Foreskin melanocyte (primary cell): ENCODE measurements at places on chromosomes 6 and 20.

DNA sequence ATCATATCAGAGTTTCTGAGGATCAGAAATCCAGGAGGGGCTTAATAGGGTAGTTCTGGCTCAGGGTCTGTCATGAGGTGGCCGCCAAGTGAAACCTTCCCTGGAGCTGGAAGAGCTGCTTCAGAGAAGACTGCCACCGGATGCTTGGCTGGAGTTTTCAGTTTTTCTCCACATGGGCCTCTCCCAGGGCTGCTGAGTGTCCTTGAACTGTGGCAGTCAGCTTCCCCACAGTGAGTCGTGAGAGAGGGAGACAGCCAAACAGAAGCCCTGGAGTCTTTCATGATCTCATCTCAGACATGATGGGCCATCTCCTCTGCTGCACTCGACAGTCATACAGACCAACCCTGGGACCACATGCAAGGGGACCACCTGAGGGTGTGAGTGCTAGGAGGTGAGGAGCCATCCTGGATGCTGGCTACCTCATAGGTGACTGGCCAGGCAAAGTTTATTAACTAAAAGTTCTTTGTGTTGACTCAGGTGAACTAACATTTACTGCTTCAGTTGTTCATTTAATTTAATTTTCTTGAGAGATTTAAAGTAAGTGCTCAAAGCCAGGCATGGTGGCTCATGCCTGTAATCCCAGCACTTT, 71.5 kb downstream of the SHLD1 start:
- no peak for DNase-seq

DNA sequence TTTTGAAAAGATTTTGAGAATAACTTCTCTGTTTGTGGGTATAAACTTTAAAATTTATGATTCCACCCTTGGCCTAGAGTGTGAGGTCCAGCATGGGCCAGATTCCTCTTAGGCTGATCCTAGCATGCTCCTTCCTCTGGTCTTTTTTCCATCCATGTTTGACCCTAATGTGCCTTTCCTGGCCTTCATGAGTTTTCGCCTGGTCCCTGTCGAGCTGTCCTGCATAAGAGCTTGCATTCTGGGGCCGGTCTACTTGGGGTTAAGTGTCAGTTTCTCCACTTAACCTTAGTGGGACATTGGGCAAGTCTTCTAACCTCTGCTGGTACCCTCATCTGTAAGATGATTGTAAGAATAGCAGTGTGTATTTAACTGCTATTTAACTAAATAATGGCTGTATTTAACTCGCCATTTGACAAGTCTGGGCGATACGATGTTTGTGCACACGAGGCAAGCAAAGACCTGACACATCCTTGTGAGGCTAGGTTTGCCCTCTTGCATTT, 40.7 kb upstream of the TAGAP start:
- DNase-seq = no peak

DNA sequence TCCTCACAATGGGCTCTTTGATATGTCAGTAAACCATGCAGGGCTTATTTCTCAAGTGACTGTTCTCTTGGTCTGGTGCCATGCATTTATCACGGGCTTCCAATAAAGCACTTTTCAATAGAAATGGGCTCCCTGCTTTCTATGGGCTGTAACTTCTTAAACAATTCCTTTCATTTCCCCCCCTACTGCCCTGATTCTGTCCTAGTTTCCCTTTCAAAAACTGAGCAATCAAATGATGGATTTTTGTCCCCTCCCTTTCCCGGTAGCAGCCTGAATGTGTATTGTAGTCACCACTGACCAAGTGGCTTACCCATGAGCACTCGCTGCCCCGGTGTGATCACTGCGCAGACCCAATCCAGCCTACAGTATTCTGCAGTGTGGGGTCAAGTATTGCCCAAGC, 13.9 kb downstream of the RPS10 start:
- DNase-seq = peak; percentile 99

DNA sequence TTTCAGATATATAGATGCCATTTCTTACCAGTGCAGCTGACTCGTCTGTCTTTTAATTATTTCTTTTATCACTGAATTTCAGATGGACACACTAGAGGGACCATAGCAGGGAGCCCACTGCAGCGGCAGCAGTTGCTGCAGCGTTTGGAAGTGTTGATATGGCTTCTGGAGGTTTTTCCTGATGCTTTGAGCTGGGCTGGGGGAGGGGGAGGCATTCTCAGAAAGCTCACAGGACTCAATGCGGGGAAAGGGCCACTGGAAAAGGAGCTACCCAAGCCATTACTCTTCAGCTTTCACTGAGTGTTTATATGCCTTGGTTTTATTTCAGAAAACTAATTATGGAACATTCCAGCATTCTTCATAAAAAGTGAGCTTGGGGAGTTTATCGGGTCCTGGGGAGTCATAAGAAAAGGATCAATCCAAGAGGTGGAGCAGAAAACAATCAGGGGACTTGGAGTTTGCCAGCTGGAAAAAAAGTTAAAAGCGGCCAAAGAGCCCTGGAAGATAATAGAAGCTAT, 740.4 kb upstream of the FLRT3 start:
- no peak for DNase-seq

DNA sequence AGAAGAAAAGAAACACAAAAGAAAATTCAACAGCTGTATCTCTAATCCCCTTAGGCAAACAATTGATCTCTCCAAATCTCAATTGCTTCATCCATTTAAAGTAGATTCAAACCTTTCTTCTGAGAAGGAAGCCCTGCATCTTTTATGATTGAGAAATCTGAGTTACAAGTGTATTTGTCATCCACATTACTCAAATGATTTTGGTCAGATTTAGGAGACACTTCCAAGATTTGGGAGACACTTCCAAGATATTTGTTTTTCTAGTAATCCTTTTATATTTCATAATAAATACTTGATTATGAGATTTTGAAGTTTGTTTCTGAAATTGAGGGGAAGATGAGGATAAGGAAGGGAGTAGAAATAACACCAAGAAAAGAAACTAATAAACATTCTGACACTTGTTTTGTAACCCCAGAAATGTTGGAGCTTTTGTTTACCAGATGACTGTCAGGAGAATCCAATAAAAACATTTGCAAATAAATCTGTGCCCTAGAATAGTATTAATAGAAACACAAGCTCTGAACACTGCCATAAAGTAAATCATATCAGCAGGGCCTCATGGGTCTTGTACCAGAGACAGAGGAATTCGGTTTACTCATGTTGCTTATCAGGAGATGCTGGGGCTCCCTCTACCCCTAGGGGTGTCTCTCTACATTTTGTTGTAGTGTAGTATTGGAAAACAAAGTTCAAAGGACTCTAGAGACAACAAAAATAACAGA, 314.3 kb upstream of the NT5E start:
- DNase-seq = no peak

DNA sequence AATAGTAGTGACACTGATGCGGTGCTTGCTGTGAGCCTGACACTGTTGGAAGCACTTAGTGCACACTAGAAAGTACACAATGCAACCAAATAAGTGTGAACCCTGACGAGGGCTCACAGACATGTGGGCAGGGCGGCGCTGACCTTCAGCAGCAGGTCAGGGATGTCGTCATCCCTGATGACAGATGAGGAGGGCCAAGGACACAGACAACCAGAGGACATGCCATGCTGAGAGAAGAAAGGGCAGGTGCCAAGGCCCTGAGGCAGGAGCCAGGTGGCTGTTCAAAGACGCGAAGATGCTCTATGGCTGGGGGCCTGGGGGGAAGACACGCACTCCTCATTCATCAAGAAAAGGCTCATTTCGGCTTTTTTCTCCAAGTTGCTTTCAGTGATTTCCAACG, 176.4 kb upstream of the CST7 start:
- DNase-seq = no peak

GRCh38 chr6:158939255-158940159, 60.5 kb downstream of the RSPH3 start:
- no peak for DNase-seq

GRCh38 chr20:43751167-43752050, 24.6 kb upstream of the GTSF1L start:
- no peak for DNase-seq

- no peak for DNase-seq
These were observed 27.7 kb upstream of the ENPP4 start for GRCh38 chr6:46102123-46102522.

DNA sequence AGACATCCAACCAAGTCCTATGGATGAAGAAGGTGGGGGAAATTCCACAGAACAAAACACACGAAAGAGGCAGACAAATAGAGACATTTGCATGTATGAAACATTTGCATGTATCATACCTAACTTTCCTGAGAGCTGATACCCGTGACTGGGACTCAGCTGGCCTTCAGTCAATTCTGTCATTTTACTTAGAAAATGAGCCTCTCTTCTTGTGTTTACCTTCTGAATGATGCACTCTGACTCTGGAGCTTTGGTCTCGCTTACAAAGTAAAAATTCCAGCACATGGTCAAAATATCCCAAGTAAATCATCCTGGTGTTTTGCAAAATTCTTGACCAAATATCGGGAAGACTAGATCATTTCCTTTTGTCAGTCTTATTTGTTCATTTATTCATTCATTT, 46.9 kb downstream of the MMUT start:
- no peak for DNase-seq

- DNase-seq = no peak
These were observed 126.6 kb upstream of the NAA20 start for GRCh38 chr20:19890445-19891051.

GRCh38 chr6:72720464-72720863, 98.6 kb downstream of the KCNQ5 start:
- no peak for DNase-seq

DNA sequence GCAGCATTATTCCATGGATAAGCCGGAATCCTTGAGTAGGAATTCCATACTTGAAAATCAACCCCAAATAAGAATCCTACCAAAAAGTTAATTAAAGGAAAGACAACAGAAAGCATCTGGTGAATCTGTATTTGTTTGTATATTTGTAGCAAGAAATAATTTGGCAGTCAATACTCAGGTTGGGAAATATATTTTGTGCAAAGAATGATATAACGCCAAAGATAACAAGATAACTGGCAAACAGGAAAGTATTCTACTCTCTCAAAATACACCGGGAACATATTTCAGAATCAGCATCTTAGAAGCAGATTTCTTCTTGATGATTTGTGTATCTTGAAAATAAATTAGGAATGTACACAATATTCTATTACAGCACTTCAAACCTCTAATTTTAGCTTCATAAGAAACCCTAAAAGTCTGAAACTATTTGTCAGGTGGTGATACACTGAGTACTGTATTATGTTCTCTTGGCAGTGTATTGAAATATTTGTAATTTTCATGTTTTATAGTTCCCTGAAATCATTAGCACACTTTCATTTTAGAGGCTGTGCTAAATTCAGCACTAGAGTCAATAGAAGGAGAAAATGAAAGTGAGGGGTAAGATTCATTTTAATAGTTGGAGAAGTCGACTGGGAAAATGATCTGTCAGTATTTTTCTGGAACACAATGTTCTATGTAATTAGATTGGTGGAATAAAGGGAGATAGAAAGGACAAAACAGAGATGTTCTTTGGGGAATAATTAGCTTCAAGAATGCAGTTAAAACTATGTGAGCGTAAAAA, 879.7 kb upstream of the GJE1 start:
- DNase-seq = no peak
